ELR (cell line): ENCODE measurements at places on chromosomes 5 and 9.

GRCh38 chr5:100469767-100470166 lies 65.4 kb upstream of the FAM174A start:
- no peak for DNase-seq

- DNase-seq = peak; percentile 4
Measured at GRCh38 chr5:169097374-169098326, 203.3 kb downstream of the SLIT3 start.

DNA sequence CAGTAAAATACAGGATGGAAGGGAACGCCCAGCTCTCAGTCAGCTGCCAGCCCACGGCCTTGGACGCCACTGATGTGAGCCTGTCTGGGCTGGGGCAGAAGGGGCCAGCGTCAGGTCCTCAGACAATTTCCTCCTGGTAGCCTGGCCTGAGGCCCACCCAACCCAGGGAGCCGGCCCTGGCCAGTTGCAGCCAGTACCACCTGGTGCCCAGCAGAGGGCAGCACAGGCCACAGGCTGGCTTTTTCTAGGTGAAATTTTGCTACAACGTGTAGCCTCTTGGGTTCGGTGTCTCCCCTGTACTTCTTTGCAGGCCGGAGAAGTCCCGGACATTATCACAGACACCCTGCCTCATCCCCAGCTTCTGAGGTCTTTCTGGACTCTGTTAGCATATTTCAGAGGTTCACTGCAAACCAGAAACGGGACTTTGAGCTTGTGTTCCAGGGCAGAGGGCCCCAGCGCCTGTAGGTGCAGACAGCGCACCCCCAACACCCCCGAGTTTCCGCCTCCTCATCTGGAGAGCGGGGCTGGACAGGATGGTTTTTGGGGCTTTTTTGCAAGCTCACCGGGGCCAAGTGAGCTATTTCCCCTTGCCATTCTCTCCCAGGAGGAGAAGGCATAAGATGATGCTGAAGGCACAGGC lies 45.9 kb upstream of the KCNMB1 start:
- DNase-seq = peak; percentile 57

- DNase-seq = no peak
Measured at GRCh38 chr5:133072021-133072420, 20.2 kb downstream of the HSPA4 start.
